GOT3 (cell line): ENCODE measurements at places on chromosomes 5 and 9.

- no peak for DNase-seq
These were observed 1.9 kb upstream of the CCDC187 start for GRCh38 chr9:136305804-136306203.

DNA sequence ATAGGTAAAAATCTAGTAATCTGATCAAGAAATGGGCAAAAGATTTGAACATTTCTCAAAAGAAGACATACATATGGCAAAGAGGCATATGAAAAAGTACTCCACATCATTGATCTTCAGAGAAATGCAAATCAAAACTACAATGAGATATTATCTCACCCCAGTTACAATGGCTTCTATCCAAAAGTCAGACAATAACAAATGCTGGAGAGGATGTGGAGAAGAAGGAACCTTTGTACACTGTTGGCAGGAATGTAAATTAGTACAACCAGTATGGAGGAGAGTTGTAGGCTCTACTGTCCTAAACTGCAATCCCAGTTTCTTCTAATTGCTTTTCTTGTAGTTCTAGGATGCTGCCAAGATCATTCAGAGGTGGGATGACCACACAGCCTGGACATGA is 193.5 kb upstream of the RFX3 start:
- DNase-seq = no peak

DNA sequence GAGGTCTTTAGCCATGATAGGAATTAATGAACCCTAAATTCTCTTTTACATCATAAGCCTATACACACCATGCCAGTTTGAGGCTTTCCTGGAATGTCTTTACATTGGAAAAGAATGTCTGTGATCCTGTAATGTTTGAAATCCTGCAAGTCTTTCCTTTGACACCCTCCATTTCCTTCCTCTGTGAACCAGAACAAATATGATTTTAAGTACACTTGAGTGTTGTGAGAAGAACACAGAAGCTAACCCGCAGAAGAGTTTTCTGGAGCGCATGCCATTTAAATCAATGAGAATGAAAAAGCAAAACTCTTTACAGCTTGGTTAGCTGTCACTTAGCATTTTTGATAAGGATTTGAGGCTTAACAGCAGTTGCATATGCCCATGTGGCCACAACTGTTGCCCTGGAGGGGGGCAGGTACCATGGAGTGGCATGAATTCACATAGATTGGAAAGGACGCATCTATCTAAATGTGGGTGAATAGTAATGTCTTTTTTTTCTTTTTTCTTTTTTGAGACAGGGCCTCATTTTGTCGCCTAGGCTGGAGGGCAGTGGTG is 372.6 kb downstream of the KDM4C start:
- DNase-seq = no peak

- DNase-seq = no peak
These were observed 59.2 kb downstream of the IPPK start for GRCh38 chr9:92610470-92611420.

GRCh38 chr5:170296935-170297588 is 515 bp downstream of the LCP2 start:
- DNase-seq = no peak

GRCh38 chr5:177964471-177964870 is 31.6 kb downstream of the PROP1 start:
- DNase-seq = no peak
